Activated T-cell treated with anti-CD3 and anti-CD28 coated beads for 24 hours (primary cell): ENCODE measurements at places on chromosomes 1 and 21.

DNA sequence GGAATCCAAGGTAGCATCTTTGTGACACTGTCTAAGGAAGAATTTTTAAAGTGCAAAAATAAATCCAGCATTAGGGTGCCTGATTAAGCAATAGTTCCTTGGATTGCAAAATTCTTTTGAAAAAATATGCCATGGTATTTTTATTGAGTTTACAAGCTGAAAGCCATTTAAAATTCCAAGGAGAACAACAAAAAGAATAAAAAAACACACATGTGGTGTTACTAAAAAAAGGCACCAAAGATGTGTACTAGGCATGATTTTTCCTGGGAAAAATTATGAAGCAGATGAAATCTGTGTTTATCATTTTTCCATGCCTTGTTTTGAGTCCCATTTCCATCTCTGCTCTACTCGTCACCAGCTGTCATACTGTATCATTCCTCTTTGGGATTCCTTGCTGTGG lies 157.0 kb upstream of the ZNHIT6 start:
- no peak for DNase-seq

DNA sequence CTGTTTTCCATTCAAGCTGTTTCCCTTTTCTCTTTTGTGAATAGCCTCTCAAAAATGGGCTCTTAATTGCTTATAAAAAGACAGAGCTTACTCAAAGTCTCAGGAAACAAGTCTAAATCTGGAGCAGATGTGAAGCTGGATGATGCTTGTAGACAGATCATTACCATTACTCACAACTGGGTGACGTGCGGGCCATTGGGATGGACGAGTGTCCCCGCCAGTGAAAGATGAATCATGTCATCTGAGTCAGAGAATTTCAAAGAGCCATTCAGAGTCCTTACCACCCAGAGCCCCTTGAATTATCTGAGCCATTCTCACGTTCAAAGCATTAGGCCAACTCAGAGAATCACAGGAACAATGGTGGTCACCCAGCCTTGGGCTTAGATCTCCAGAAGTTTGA lies 134.6 kb downstream of the HUNK start:
- DNase-seq: no peak

DNA sequence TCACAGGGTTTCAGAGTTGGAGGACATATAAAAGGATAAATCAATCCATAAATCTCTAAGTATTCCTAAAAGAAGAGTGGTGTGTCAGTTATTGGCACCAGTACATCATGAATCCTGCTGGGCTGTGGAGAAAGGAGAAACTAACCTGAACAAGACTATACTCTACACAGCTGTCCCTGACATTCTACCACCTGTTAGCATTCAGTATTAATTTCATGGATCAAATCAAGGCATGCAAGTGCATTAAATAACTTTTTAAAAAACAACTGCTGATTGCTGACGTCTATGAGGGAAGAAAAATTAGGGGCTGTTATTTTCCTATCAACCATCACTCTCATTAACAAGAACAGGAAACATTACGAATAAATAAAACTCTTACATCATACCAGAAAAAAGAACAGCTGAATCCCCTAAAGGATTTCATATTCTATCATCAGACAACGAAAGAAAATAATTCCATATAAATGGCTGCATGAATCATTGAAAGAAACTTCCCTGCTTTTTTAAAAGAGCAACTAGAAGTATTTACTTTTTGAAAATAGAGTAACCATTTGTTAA lies 121.7 kb downstream of the ATF6 start:
- DNase-seq: no peak

- no peak for DNase-seq
Observed at GRCh38 chr1:177351361-177352108, 180.8 kb downstream of the BRINP2 start.

DNA sequence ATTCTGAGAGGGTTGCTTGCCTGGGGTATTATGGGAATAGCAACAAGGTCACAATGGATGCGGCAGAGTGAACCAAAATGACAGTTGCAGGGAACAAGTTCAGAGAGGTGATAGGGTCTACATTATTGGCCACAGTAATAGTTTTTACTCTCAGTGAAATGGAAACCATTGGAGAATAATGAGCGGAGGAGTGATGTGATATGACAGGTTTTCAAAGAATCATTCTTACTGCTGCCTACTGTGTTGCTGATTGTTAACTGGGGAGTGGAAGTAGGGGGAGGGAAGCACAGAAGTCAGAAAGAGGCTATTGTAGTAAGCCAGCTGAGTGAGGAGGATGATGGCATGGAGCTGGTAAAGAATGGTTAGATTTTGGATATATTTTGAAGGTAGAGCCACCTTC lies 195.2 kb upstream of the HOOK1 start:
- DNase-seq: no peak

GRCh38 chr1:25064465-25065240 lies 134.6 kb upstream of the RUNX3 start:
- DNase-seq: peak; percentile 17

DNA sequence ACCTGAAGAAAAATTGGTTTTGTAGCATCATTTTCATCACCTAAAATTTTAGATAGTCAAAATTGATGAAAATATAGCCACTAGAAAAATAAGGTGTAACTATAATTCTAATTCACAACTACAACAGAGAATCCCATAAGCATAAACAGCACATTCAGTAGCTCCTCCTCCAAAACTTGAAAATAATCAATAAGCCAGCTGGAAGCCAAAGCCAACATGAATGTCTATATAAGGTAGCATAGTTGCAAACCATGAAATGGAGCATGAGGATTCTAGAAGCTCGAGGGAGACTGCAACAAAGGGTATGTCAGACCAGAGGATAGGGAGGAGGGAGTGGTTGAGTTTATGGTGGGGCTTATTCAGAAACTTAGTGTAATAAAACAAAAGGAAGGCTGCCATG lies 22.4 kb downstream of the ACBD3 start:
- no peak for DNase-seq

DNA sequence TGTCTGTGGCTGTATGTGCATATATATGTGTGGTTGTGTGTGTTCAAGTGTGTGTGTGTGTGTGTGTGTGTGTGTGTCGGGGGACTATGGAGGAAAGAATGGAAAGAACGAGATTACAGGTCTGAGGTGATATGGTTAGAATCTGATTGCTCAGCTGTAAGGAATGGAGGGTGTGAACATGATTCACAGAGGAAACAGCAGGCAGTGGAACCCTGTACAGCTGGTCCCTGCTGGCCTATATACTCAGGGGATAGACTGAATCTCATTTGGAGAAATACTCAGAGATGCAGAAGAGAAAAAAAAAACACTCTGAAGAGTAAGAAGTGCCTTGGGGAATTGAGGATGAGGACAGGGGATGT lies 180.1 kb upstream of the ESRRG start:
- DNase-seq: no peak

DNA sequence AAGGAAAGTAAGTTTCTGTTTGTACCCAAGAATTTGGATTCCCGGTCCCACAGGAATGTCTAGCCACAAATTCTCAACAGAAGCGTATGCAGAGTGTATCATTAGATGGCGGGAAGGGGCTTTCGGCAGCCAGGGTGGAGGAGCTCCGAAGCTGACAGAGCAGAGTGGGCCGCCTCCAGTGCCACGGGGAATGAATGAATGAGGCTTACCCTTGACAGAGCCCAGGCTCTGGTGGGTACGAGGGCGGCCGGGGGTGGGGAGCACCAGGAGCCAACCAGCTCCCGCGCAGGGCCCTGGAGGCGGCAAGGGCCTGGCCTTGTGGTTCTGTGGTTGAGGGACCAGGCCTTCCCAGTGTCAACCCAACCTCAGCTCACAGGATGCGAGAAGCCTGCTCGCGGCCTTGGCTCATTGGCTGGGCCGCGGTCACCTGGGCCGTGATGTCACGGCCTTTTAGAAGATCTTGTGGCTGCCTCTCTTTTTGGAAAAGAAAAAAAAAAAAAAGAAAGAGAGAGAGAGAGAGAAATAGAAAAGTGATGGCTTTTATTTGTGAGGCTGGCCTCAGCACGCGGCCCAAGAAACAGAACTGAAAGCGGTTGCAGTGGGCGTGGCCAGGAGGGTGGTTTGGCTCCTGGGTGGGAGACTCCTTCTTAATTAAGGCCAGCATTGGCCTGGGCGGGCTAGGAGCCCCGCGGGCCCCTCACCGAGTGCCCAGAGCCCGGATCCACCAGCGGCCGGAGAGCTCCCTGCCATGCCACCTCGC lies 34.9 kb upstream of the RUNX3 start:
- DNase-seq: peak; percentile 89

GRCh38 chr1:41673806-41674205 lies 189.3 kb upstream of the EDN2 start:
- peak; percentile 37 for DNase-seq

- DNase-seq: no peak
Observed at GRCh38 chr1:195637539-195637938, 970.7 kb downstream of the KCNT2 start.

DNA sequence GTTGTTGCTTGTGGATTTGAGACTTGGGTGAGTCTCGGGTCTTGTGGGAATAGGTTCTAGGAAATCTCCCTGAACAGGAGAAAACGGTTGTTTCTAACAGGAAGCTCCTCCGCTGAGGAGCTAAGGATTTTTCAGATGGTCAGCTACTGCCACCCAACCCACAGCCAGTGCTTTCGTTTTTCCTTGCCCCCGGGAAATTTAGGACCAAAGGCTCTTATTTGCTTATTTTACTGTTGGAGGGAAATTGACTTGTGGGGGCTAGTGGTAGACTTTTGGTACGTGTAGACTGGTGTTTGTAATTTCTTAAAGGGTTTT lies 792 bp downstream of the SNX7 start:
- no peak for DNase-seq

- DNase-seq: no peak
Observed at GRCh38 chr1:74596717-74597116, 76.9 kb downstream of the ERICH3 start.

DNA sequence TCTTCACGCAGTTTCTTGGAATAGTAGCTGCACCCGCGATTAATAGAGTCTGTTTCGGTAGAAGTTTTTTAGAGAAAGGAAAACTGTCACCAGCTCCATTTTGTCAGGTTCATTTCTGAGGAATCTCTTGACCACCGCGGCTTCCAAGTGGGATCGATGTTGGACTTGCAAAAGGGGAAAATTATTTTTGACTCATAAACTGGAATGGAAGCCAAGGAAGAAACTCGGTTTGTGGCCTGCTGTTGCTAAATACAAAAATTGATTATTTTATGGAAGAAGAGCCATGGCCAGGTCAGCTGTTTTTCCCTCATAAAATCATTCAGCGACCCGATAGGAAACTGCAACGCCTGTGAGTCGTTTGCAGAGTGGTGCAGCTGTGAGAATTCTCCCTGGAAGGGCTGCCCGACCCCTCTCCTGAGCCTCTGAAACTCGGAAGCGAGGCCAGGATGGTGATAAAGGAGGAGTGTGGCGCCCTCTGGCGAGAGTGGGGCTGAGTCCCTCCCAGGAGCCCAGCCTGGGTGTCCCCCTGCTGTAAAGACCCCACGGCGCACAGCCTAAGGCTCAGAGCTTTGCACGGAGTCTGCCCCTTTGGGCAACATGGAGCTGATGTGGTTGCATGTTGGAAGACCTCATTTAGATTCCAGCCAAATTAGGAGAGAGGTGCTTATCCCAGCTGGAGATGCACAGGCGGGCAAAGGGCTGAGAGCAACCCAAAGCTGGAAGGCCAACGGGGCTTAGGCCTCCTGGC lies 83.6 kb upstream of the SLC25A33 start:
- DNase-seq: peak; percentile 45

DNA sequence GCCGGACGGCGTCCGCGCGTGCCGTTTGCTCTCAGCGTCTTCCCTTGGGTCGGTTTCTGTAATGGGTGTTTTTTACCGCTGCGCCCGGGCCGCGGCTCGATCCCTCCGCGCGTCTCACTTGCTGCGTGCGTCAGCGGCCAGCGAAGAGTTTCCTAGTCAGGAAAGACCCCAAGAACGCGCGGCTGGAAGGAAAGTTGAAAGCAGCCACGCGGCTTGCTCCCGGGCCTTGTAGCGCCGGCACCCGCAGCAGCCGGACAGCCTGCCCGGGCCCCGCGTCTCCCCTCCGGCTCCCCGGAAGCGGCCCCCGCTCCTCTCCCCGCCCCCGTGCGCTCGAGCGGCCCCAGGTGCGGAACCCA lies 159.8 kb downstream of the RUNX1 start:
- DNase-seq: peak; percentile 55

- DNase-seq: no peak
Observed at GRCh38 chr1:160706526-160707235, 4.9 kb downstream of the CD48 start.

- DNase-seq: no peak
Observed at GRCh38 chr1:67761091-67761490, 72.2 kb downstream of the GNG12 start.

- no peak for DNase-seq
Observed at GRCh38 chr1:113018911-113019310, 54.1 kb upstream of the LRIG2 start.

DNA sequence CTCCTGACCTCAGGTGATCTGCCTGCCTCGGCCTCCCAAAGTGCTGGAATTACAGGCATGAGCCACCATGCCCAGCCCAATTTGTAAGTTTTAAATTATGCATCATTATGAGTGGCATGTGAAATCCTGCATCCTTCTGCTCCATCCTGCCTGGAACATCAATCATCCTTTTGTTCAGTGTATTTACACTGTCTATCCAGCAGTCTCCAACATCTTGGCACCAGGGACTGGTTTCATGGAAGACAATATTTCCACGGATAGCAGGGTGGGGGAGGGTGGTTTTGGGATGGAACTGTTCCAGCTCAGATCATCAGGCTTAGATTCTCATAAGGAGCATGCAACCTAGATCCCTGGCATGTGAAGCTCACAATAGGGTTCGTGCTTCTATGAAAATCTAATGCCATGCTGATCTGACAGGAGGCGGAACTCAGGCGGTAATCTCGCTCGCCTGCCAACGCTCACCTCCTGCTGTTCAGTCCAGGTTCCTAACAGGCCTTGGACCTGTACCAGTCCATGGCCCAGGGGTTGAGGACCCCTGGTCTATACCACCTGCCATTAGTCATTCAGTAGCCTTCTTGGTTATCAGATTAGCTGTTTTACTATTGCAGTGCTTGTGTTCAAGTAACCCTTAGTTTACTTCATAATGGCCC lies 22.2 kb upstream of the TCEA3 start:
- no peak for DNase-seq

DNA sequence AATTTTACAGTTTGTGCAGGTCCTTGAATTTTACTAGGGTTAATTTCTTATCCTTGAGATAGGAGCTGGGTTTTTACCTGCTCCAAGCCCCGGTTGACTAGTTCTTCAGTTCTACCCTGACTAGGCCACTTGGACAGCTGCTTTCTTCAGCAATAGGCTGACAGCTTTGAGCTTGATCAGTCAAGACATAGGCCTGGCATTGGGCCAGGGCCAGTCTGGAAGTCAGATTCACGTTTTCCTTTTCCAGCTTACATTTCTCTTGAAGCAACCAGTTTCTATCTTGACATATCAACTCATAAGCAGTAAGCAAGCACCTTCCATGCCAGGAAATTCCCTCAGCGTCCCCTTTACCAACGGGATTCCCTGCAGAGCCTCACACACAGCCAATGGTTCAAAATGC lies 63.7 kb upstream of the AJAP1 start:
- DNase-seq: no peak

- no peak for DNase-seq
Observed at GRCh38 chr1:232951180-232951579, 769 bp downstream of the NTPCR start.
